ENCODE measurements at places on chromosomes 1 and 21. TPM values are rescaled to one million over a fixed set of nuclear protein-coding genes. Genes with fewer than 3 reads are reported as not detected.

DNA sequence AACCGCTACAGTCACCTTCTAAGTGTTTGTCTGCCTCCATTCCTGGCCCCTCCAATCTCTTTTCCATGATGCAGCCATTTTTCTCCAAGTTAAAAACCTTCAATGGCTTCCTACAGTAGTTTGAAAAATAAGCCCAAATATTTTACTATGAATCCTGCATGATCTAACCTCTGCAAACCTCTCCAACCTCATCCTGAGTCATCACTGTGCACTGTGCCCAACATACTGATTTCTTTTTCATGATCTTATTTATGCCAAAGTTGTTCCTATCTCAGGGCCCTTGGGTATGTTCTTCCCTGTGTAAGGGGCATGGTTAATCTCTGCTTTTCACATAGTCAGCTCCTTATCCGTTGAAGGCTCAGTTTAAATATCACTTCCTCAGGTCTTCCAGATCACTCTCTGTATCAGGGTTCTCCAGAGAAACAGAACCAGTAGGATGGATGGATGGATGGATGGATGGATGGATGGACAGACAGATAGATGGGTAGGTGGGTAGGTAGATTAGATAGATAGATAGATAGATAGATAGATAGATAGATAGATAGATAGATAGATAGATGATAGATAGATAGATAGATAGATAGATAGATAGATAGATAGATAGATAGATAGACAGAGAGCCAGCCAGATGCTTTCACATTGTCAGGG is 18.1 kb upstream of the PTPN14 start:
- DNase-seq, result no peak

DNA sequence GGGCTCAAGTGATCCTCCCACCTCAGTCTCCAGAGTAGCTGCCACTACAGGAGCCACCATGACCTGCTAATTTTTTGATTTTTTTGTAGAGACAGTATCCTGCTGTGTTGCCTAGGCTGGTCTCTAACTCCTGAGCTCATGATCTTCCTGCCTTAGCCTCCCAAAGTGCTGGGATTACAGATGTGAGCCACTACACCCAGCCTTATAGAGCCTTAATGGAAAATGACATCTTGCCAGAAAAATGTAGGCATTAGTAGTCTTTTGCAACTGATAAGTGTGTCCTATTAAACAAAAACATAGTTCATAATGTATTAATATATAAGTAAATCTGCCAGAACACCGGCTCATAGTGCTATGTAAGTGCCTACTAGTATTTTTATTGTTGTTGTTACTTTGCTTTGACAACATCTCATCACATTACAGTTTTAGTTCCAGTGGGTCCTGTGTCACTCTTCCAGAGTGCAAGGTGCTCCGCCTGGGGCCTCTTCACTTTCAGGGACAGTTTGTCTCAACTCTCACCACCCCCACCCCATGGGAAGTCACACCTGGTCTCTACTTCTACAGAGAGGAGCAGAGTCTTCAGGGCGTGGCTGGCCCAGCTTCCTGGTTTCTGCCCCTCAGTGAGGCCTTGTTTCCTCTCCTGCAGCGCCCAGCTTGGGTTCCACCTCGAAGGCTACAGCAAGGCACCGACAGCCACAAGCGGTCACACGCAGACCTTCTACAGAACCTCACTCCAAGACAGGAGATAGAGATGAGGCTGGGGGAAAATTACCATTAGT is 30.1 kb downstream of the RHOU start:
- DNase-seq, result no peak

DNA sequence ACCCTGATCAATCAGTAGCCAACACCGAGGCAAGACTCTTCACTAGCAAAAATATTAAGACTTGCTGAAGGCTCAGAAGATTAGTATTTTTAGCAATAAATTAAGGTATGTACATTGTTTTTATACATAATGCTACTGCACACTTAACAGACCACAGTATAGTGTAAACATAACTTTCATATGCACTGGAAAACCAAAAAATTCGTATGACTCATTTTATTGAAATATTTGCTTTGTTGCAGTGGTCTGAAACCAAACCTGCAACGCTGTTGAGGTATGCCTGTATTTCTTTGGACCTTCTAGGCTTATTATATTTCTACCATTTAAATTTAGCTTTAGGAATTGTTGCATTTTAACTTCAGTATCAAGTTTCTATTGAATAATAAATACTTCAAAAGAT is 65.8 kb upstream of the BCL9 start:
- no peak for DNase-seq

GRCh38 chr21:16243396-16243795 is 513.6 kb downstream of the USP25 start:
- DNase-seq, result no peak

GRCh38 chr1:110040548-110040947 is 6.1 kb downstream of the STRIP1 start:
- DNase-seq, result no peak

DNA sequence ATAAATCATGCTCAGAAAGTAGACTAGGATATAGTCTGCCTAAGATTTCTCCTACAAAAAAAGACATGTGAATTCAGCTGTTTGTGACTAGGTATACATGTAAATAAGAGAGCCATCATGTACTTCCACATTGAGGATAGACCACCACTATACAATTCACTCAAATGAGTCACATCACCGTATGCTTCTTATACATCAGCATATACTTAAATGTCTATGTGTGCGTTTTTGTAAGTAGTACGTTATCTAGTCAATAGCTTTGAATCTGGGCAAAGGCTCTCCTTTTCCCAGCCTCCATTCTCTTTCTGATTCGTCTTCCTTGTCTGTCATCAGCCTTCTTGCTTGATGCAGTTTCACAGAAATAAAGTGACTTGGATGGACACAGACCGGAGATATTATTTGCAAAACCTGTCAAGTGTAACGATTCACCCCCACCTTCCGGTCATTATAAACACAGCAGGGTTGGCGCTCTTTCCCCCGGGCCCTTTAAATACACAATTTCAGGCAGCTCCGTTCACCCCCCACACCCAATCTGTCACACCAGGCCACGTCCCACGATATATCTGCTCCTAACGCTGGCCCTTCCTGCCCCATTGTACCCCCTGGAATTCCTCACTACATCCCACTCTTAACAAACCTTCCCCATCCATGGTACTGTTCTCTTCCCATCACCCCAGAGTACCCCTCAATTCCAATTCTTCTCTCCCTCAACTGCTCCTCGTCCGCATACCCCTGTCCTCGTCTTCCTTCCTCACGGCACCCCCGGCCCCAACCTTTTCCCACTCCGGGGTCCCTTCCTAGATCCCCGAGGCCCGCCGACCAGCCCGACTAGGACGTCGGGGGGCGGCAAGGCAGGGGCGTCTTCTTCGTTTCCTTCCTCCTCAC is 636 bp downstream of the VAMP4 start:
- peak; percentile 1 for DNase-seq

- DNase-seq, result no peak
Observed at GRCh38 chr1:212607206-212607912, 1.2 kb upstream of the ATF3 start.

- DNase-seq, result peak; percentile 31
Observed at GRCh38 chr1:27542463-27543273, 52.7 kb upstream of the WASF2 start.

- no peak for DNase-seq
Observed at GRCh38 chr1:97674517-97674916, 246.3 kb downstream of the DPYD start.

- DNase-seq, result no peak
Observed at GRCh38 chr21:46154955-46155513, 345 bp downstream of the FTCD start.

- DNase-seq, result no peak
Observed at GRCh38 chr1:165312591-165312990, 43.9 kb downstream of the LMX1A start.

GRCh38 chr1:21553116-21553926 is 44.1 kb downstream of the ALPL start:
- no peak for DNase-seq

DNA sequence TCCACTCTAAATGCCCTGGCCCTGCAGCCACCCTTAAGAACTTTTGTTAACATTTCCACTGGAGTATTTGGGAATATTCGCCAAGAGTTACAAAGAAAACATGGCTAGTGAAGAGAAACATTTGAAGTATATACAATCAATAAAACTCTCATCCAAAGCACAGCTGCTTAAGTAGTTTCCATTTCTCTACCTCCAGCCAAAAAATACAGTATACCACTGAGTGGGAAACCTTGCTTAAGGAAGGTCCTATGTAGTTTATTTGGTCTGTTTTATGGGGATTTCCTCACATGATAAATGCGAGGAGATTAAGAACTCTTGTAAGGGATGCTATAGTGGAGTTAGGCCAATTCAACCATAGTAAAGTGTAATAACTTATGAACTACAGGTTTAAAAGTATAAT is 382.5 kb downstream of the NEGR1 start:
- DNase-seq, result no peak

DNA sequence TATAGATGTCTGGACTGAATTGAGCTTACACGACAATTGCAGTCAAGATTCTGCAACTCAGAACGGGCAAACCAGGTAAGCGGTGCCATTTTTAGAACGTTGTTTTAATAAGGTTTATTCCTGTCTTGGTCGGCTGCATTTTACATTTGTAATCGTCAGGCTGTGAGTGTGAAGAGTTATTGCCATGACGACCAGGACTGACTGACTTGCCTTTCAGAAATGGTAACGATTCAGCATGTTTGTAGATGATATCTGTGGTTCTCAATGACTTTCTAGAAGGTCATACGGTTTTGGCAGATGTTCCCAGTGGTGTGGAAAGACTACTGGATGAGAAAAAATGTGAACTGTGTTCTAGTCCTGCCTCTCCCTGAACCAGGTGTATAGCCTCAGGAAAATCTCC is 271.3 kb upstream of the B3GALT2 start:
- DNase-seq, result no peak

- no peak for DNase-seq
Observed at GRCh38 chr1:210302501-210302900, 26.2 kb upstream of the HHAT start.

- no peak for DNase-seq
Observed at GRCh38 chr1:68327414-68327813, 95.1 kb upstream of the WLS start.

GRCh38 chr1:111474521-111474920 is 737 bp downstream of the C1orf162 start:
- DNase-seq, result no peak

DNA sequence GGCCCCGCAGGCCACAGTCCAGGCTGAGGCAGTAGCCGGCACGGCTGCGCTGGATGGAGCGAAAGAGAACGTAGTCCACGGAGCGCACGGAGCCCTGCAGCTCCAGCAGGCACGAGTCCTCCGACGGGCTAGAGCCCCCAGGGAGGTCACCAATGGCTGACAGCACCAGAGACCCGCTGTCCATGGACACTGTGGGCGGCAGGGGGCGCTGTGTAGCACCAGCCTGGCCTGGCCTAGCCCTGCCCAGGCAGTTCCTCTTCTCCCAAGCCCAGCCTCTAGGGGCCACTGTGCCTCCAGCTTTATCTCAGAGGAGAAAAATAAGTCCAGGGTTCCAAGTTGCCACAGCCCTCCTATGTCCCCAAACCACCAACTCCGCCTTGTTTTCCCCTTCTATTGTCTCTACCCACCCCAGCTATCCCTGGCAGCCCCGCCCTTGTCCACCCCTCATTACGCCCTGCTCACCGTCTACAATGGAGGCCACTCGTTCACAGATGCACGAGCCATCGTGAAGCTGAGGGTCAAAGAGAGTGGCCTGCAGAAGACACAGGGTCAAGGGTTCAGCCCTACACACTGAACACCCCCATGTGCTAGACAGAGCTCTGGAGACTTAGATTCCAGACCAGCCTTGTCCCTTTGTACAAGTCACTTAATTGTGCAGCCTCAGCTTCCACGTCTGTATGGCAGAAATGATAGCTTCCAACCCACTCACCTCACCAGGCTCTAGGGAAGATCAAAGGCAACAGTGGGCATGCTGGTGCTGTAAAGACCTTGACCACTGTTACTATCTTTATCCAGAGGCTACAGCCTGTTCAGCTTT is 4.4 kb downstream of the ENTREP3 start:
- DNase-seq, result peak; percentile 99

GRCh38 chr1:207495801-207496792 is at the start of gene CR1:
CR1 (plus strand) TSS chr1:207496157; CDS start chr1:207496268, 111 bp downstream.
- peak; percentile 5 for DNase-seq

Gene WDR64
- total RNA-seq, result not detected

Gene GBP7
- total RNA-seq, result not detected

Gene RLF
- 26.5 TPM for total RNA-seq

Gene NTMT2
- total RNA-seq, result not detected

Gene SH3BGR
- 2.3 TPM for total RNA-seq

Gene GBP5
- total RNA-seq, result not detected
